ENCODE measurements at places on chromosomes 3 and 15.

DNA sequence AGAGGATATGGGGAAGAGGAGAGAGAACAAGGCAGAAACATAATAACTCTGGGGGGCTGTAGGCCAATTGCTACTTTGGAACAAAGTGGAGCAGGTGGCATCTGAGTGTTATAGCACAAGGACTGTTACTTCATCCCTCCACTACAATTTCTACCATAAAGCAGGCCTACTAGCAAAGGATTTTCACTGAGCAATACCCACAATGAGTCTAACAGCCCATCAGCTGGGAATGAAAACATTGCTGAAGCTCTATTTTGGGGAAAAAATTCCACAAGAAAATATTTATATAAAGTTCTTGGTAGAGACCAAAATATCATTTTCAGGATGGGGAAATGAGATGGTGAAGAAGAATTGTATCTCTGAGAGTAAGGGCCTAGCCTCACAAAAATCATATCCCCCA is 3.6 kb upstream of the SHC4 start:
- no peak for DNase-seq

DNA sequence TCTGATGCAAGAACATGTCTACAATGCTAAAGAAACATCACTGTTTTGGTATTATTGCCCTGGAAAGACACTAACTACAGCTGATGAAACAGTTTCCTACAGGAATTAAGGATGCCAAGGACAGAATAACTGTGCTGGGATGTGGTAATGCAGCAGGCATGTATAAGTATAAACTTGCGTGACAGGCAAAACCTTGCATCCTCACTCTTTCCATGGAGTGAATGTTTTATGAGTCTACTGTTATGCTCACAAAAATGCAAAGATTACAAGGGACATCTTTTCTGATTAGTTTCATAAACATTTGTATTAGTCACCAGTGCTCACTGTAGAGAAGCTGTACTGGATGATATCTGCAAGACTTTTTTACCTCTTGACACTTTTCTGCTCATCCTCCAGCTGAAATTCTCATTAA is 143.6 kb downstream of the NAALADL2 start:
- DNase-seq, result no peak

DNA sequence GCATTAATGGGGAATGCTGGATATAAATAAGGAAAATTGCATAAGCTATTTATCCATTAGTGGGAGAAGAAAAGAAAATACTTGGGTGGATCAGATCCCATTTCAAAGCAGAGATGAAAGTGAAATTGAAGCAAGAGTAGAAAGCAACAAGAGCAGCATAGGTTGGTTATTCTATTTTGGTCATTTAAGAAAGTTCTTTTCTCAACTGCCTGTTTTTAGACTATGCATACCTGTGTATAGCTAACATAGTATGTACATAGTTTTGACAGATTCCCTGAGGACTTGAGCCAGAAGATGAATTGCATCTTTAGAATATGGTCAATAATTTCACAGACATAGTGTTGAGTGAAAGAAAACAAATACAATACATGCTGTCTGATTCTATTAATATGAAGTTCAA is 29.0 kb upstream of the DENND4A start:
- DNase-seq, result no peak

- DNase-seq, result no peak
Measured at GRCh38 chr3:98869391-98869790, 32.1 kb downstream of the DCBLD2 start.

DNA sequence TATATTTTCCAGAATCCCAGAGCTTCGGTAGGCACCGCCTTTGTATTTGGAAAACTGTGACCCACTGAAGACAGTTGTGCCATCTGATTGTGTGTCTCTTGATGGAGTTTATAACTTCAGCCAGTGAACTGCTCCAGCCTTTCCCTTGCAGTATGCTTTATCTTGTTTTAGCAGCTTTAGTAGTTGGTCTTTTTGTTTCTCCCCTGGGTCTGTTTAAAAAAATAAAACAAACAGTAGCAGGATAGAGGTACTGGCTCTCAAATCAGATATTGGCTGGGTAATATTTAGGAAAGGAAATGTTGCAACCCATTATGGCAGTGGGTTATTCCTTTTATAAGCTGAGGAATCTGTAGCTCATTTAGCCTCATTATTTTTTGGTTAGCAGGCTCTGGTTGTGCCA is 151.5 kb upstream of the BFSP2 start:
- no peak for DNase-seq

GRCh38 chr15:25478313-25478712 is 39.5 kb upstream of the UBE3A start:
- DNase-seq, result no peak

DNA sequence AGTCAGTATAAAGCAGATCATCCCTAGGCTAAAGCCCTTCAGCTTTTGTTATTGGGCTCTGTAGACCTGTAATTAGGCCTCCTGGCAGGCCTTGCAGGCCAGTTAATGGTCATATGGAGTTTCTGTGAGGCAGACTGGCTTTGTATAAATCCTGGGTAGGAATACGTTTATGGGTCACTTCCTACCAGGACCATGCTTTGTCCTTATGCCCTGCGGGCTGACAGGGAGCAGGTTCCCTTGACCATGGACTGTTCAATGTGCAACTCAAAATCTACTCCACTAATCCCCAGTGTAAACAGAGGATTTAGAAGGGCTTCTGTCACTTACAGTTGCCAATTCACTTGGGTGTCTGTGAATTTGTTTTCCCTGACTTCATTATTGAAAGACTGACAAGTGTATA is 202.7 kb upstream of the MLF1 start:
- no peak for DNase-seq

DNA sequence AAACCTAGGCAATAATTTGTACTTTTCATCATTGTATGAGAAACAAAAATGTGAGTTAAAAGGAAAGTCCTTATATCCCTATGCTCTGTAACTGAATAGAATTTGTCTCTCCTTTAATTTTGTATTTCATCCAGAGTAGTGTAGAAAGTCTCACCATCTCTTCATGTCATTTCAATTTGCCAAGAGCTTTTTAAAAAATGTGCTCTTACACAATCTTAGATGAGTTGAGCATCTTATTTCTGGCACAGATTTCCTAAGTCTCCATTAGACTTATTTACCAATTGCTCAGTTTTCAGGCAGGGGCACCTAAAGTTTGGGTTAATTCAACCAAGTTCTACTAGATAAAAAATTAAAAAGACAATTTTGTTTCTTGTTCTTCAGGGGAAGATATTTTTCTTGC is 201.5 kb upstream of the RBMS3 start:
- no peak for DNase-seq

Data from left forelimb (tissue), 1 donor.